ENCODE measurements at places on chromosomes 4 and X.

- DNase-seq = no peak
These were observed 31.6 kb upstream of the LSM6 start for GRCh38 chr4:146143888-146144287.

- no peak for DNase-seq
These were observed 36.9 kb downstream of the GPAT3 start for GRCh38 chr4:83572848-83573247.

- DNase-seq = no peak
These were observed 19.0 kb downstream of the RAB33A start for GRCh38 chrX:130190801-130191200.

GRCh38 chrX:73766431-73766795, 203.4 kb downstream of the CHIC1 start:
- DNase-seq = no peak

DNA sequence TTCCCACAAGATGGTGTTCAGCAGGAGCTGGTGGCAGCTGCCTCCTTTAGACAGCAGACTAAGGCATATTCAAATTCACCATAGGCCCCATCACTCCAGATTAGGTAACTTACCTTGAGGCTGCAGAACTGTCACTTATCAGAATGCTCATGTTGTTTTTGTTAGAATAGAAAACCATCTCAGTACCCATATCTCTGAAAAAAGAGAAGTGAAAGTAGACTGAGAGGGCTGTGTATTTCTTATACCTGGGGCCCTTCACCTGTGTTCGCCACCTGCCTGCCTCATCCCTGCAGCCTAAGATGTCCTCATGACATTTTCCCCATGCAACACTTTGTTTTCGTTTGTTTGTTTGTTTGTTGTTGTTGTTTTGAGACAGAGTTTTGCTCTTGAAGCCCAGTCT, 32.9 kb upstream of the SPRY1 start:
- no peak for DNase-seq

DNA sequence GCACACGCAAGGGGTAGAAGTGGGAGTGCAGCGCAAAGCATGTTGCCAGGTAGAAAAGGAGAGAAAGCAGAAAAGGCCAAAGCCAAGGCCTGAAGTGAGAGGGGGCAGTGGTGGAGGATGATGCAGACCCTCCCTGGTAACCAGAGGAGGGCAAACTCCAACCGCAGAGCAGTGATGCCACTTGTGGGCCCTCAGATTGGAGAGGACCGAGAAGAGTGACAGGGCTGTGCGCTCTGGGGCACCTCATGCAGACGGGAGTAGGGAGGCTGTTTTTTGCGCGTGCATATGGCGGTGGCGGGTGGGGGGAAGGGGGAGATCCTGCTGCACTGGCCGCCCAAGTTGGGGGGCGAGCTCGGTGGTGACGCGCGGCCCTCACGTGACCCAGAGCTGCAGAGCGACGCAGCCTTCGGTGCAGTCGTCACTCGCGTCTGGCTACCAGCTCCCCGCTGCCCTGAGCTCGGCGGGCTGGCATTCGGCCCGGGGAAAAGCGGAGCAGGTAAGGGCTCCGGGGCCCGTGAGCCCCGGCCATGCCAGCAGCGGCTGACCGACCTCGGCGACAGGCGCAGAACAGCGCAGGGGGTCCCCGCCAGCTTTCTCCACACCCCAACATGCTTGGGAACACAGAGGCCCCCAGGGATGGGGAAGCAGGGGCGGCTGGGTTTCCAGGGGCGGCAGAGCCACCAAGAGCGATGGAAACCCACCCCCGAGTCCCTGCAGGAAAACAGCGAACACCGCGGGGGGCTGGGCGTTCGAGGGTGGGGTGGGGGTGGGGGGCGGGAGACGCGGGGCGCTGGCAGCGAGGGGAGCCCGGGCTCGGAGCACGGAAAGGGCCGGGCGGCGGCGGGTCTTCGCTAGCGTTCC, at the start of gene BEX3:
Gene BEX3 (plus strand): TSS at position 421 of the 861 bp plus-strand sequence. CDS start 984 bp downstream, outside the sequence.
- peak; percentile 84 for DNase-seq

DNA sequence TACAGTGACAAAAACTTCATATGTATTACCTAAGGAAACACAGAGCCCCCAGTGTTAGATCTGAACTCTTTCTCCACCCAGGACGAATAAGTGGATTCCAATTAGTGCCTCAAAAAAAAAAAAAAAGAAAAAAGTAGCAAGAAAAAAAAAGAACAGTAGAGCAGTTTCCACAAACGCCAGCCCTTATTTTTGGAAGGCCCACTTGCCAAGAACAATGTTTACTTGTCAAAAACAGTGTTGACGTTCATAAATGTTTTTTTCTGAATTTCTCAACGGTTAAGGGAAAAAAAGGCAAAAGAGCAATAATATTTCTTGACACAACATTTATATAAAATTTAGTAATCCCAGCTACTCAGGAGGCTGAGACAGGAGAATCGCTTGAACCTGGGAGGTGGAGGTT, 38.7 kb downstream of the DHRSX start:
- no peak for DNase-seq

- no peak for DNase-seq
These were observed 84.2 kb downstream of the NPNT start for GRCh38 chr4:105979506-105979905.

- no peak for DNase-seq
These were observed 580.8 kb upstream of the FTHL17 start for GRCh38 chrX:31652650-31653049.

DNA sequence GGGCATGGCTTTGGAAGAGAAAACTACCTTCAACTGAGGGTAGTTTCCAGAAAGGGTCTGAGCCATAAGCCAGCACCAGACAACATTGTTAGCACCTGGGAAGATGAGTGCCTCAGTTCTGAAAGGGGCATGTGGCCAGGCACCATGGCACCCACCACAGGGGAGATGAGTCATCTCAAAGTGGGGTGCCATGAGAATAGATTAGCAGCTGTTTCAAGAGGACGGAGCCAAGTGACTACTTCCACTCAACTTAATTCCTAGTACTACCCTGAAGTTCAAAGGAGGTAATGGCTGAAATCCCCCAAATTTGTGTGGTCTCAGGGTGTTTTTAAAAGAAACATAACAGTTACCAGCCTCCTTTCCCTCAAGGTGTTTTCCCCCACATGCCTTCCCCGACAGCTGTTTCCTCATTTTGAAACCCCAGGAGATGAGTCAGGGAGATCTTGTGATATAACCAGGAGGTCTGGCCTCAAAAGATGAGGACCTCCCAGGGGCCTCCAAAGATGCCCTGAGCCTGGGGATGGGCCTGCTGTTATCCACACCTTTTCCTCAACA, 27.8 kb upstream of the FTHL17 start:
- DNase-seq = no peak

- no peak for DNase-seq
These were observed 71.7 kb upstream of the BANK1 start for GRCh38 chr4:101718810-101719209.

DNA sequence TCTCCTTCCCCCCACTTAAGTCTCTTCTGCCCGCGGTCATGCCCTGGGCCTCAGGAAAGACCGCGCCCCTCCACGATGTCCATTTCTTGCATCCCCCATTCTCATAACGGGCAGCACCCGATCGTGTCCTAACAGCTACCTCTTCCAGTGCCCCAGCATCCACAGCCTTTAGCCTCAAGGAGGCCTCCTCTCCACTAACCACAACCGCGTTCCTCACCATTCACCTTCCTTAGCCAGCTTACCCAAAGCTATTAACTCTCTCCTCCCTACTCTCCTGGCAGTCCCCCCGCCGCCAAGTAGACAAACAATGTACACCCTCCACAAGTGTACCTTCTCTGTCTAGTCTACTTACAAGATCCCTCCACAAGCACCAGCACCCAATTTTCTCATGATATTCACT, 58.6 kb upstream of the PAGE5 start:
- DNase-seq = no peak

DNA sequence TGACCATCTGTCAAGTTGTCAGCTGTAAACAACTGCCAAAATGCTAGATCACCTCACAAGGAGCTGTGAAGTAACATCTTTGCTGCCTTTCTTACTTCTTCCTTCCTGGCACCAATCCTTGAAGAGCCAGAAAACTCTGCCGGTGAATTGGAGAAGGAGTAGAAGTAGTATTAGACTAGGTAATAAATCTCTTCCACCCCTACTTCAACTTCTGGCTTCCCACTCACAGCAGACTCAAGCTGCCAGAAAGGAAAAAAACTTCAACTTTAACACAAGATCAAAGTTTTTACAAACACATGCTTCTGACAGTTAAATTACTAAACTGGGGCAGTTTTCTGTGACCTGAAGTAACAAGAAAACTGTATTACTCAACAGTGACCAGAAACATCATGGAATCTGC, 164.7 kb upstream of the SLC7A11 start:
- no peak for DNase-seq

DNA sequence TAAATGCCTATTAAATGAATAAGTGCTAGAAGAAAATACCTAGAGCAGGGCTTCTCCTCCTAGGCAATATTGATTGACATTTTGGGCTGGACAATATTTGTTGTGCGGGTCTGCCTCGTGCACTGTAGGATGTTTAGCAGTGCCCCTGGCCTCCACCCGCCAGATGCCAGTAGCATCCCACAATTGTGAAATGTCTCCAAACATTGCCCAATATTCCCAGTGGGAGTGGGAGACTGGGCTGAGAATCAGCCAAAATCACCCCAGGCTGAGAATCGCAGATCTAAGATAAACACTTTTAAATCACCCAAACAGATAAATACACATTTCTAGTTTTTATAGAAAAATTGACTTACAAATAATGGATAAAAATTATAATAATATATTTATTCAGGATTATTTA, 916.2 kb upstream of the LCORL start:
- no peak for DNase-seq

GRCh38 chrX:153158319-153158718, 20.8 kb upstream of the MAGEA1 start:
- no peak for DNase-seq

DNA sequence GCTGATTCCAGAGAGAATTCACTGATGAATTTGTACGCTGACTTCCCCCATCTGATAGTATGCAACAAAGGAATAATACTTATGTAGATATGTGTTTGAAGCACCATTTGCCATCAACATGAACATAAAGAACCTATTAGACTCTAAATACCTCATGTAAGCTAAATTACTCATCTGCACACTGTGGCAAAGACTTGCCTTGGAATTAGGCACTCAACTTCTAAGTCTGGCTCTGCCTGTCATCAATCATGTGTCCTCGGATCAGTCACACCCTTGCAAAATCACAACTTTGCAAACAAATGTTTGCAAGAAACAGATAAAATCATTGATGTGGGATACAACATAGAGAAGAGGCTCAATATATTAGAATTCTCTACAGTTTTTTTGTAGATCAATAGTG, 169.9 kb upstream of the LDB2 start:
- no peak for DNase-seq

DNA sequence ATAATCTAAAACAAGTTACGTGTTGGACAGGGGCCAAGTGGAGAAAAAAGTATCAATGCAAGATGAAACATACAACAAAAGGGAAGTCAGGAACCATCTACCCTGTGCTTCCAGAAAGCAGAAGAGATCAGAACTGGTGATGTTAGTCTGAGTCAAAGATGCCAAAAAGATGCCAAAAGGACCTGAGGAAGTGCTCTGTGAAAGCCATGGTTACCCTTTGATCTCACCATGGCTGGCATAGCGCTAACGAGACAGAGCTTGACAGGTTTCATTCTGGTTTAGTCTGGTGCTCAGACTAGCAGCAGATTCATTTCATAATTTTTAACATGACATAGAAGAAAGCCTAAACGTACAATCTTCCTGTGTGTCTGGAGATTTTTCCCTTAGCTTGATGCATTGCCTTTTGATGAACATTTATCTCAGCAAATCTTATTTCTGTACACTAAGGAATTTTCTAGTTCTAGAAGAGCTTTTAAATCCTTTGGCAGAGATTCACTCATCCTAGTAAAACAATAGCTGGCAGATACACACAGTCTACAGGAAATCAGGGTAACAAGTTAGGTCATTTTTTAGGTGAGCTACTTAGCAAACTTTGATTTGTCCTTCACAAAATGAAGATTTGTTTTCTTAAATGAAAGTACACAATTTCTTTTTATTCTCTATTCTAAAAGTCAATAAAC, 87.7 kb downstream of the COL25A1 start:
- DNase-seq = no peak

DNA sequence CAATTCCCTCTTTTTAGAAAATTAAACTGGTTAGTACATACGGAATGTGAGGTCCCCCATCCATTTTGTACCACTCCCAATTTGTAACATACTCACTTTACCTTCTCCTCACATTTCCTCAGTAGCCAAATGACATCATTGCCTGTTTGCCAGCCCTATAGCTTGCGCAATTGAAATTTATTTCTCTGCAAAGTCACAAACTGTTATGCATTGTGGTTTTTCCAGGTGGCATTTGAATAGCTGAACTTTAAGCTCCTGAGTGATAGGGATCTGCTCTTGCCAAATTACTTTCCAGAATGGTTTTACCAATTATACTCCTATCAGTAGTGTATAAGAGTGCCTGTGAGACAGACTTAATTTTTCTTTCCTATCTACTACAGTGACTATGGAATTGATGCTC, 7.7 kb downstream of the COL4A5 start:
- no peak for DNase-seq

- no peak for DNase-seq
These were observed 379.8 kb downstream of the DCAF12L2 start for GRCh38 chrX:125786316-125786715.

DNA sequence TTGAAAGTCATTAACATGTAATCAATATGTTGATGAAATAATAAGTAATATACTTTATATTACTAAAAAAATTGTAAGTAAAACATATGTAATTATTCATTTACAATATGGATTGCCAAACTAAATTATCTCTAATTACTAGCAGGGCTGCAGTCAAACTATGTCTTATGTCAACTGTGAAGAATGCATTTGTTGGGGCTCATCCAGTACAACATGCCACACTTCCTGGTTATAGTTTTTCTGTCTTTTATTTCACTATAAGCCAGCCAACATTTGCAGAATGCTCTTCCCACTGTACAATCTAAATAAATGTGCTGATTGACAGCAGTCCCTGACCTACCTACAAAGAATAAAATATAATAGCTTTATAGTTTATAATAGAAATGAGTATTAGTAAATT, 975.4 kb upstream of the NDST4 start:
- DNase-seq = no peak

DNA sequence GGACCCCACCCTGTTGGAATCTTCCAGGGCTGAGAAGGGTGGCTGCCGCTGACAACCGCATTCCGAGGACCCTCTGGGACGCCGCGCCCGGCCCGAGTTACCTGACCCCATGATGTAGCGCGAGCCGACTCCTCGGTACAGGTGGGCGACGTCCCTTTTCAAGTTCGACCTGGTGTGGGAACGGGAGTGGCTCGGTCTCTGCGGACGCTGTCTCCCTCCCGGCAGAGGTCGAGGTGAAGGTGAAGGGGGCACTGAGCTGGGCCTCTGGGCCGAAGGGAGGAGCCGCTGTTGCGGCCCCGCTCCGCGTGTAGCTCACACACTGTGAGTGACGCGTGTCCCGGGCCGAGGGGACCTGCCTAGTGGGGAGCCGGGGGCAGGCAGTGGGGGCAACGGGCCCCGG, 4.5 kb downstream of the GTPBP6 start:
- no peak for DNase-seq

DNA sequence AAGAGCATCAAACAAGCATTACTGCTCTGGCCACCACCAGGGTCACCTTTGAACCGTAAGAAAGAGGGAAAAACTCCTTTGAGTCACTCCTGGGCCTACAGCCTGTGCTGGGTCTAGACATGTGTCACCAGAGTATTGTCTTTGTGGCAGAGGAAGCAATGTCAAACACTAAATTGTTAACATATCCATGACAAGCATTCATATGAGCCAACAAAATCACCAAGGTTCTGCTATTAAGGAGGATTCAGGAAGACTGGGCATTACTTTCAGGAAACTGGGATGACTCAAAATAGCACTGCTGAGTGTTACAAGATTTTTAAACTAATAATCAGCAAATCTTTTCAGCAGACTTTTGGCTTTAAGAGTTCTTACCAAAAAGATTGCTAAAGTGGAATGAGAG, 28.1 kb downstream of the LGI2 start:
- DNase-seq = no peak

GRCh38 chr4:153220682-153221395, 16.6 kb downstream of the TRIM2 start:
- DNase-seq = no peak
